CD4-positive, alpha-beta T cell (primary cell): ENCODE measurements at places on chromosomes 6 and 20. TPM values are rescaled to one million over a fixed set of nuclear protein-coding genes. Genes with fewer than 3 reads are reported as not detected.

GRCh38 chr6:31614684-31615578 is at the start of gene AIF1:
Gene AIF1 (plus strand): TSS chr6:31615234. CDS start chr6:31615330, 96 bp downstream.
- no peak for DNase-seq

DNA sequence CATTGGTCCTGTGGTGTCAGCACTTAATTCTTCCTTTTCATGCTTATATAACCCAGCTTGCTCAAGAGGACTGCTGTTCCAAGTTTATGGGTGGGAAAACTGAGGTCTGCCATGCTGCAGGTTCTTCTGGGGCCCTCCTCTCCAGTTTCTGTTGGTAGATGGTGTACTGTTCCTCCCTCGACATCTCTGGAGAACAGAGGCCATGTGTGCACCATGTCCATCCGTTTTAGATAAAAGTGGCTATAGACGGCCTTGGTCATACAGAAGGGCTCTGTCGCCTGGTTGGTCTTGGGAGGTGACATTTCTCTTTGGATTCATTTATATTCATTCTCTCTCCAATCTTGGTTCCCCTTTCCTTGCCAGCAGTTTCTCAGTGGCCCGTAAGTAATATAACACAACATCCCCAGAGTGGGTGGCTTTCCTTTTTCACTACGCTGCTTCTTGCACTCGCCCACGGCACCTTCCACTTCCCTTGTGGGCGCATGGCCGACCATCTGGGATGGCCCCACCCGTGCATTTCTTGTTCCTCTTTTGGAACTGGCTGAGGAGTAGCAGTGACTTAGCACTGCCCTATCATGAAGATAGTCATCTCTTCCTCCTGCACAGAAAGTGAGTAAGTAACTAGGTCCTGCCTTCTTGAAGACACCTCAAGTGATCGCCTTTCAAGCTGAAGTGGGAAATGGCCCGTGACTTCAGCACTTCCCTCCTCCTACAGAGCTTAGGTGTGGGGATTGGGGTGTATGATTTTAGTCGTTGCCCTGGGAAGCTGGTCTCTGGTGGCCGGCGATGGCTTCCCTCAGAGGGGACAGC is 94.2 kb downstream of the RREB1 start:
- no peak for DNase-seq

GRCh38 chr6:168670401-168670985 is 229.5 kb downstream of the SMOC2 start:
- DNase-seq = no peak

DNA sequence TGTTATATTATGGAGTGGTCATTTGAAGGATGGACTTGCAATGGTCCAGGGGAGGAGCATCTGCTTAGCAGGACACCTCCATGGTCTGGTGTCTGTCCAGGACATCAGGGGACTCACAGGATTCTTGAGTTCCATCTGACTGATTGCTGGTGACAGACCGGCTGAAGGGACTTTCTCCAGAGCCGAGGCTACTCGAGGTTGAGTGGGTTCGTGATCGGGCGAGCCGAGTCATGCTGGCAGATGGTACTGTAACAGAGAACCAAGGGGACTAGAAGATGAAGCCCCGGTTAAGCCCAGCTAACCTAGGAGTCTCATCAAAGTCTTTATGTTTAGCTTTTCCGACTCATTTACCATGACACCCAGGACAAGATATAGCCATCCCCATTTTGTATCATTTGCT is 7.5 kb upstream of the SLA2 start:
- DNase-seq = no peak

DNA sequence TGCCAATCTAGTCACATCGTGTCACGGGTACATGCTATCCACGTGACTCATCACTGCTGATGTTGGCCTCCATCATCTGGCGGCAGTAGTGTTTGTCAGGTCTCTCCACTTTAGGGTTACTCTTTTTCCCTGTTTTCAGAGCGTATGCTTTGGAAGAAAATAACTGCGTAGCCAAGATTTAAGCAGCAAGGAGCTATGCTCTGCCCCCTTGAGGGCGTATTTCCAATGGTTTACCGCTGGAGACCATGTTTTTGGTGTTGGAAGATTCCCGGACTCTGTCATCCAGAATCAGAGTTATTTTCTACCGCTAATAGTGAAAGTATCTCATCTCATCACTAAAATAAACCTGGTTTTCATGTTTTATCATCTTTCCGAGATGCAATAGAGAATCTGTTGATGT is 306.5 kb downstream of the C6orf118 start:
- no peak for DNase-seq

GRCh38 chr6:154378518-154378917 is 21.9 kb upstream of the IPCEF1 start:
- DNase-seq = no peak

GRCh38 chr6:148836751-148837150 is 89.9 kb downstream of the UST start:
- no peak for DNase-seq

- DNase-seq = no peak
Observed at GRCh38 chr20:50571466-50571865, 61.3 kb downstream of the PTPN1 start.

GRCh38 chr6:18509871-18510643 is 122.9 kb downstream of the RNF144B start:
- DNase-seq = no peak

Gene PKHD1
- 0.03 TPM for total RNA-seq

Gene KCNQ5
- total RNA-seq = 2.5 TPM
